ENCODE measurements at places on chromosomes 2 and 18.

DNA sequence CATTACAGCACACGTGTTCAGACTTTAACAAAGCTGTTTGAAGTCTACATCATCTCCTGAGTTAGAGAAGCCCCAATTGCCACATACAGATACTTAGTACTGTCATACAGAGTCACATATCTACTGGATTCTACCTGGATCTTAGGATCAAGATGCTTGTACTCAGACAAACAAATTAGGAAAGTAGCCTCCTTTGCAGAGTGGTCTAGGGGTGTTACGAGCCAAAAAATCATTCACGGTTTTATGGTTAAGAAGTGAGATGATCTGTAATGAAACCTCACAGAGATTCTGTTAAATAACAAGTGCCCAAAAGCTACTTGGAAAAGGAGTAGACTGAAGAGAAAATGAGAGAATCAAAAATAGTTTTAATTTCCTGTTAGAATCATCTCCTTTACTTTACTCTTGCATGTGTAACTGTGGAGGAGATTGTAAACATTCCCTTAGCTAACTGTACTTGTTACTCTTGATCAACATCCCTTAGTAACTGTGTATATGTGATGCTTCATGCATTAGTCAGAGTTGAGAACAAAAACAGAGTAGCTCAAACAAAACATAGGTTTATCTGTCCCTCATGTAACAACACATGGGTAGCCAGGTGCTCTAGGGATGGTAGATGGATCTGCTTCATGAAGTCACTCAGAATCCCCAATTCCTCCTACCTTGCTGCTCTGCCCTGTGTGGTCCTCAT, 16.4 kb upstream of the IL1RL1 start:
- DNase-seq = no peak

- no peak for DNase-seq
These were observed 14.1 kb downstream of the SLC66A3 start for GRCh38 chr2:11169333-11169732.

GRCh38 chr2:103268841-103269498, 507.1 kb downstream of the TMEM182 start:
- no peak for DNase-seq

- DNase-seq = no peak
These were observed 102.6 kb downstream of the MCFD2 start for GRCh38 chr2:46813020-46813415.

DNA sequence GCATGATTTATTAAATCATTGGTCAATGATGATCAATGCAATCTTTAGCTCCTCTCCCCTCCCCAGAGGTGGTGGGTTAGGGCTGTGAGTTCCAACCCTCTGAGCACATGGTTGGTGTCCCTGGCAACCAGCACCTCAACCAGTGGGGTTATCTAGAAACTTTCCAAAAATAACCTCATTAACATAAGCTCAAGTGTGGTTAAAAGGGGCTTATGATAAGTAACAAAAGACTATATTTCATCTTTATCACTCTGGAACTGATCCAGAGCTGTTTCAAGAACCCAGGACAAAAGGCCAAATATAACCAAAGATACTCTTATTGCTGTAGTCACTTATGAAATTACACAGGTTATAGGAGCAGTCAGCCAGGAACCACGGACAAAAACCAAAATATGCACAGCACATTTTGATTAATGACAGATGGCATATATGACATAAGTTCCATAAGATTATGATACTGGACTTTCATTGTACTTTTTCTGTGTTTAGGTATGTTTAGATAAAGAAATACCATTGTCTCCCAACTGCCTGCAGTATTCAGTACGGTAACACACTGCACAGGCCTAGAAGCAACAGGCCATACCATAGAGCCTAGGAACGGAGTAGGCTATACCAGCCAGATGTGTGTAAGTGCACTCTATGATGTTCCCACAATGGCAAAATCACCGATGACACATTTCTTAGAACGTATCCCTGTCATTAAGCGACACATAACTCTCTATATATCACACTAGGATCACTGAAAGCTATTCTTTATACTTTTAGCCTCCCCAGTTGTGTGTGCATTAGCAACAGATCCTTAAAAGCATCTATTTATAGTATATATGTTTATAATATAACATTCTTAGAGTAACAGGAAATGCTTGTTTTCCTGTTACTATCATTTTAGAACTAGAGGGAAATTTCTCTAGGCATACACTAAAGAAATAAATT, 31.9 kb downstream of the KIDINS220 start:
- DNase-seq = no peak

GRCh38 chr2:105882341-105882740, 137.6 kb downstream of the NCK2 start:
- DNase-seq = no peak

GRCh38 chr2:158463496-158464095, 6.8 kb downstream of the PKP4 start:
- DNase-seq = no peak

DNA sequence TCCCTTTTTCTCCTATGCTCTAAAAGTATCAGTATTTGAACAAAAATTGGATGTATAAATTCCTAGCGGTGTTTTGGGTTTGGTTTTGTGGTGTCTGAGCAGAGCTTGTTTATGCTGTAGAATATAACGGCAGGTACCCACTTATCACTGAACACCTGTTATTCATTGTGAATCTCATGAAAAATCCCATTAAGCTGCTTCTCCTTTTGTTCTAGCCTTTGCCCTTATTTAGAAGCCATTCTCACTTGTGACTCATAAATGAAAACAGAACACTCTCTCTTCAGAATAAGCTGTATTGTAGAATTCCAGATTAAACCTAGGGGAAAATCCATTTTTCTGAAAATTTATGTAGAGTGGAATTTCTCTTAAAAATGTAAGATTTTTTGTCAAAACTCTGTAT, 104.0 kb downstream of the PRPF40A start:
- no peak for DNase-seq

GRCh38 chr2:72770879-72771461, 54.9 kb downstream of the EXOC6B start:
- DNase-seq = peak; percentile 46

DNA sequence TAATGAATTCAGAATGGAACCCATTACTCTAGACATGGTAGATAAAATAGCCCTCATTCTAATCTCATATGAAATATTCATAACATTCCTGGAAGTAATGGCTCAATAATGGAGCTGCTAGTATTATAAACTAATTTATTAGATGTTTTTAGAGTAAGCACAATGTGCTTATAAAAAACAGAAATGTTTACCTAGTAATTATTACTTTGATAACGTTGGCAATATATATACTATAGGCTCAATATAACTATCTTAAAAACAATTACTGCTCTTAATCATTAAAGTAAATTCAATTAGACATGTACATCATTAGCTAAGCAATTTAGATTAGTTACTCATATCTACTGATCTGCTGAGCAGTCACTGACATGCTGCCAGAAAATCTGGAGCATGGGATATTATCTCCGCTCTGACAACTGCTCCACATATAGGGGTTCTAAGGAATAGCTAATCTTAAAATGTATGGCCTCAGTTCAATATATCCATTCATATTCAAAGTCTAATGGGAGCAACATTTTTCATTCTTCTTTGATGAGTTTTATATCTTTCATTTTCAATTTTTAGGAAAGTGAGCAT, 19.4 kb downstream of the PPP1R1C start:
- no peak for DNase-seq

- DNase-seq = peak; percentile 38
These were observed 190.8 kb downstream of the ARHGAP28 start for GRCh38 chr18:6920099-6920955.

- no peak for DNase-seq
These were observed 108.7 kb upstream of the RAB6C start for GRCh38 chr2:129870685-129871241.

DNA sequence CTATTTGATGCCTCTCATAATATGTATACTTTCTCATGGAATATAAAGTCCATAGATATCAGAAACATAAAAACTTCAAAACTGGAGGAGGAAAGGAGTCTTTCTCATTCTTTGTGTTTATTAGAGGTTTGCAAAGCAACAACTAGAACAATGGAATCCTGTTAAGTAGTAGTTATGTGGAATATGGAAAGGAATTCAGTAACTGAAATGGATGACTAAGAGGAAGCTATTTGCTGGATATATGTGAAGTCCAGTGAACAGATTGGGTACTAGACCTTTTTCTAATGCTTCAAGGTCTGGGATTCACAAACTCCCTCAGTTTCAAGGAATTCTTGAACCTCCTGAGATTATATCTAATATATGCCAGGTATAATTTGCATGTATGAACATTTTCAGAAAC, 353.6 kb upstream of the FANCL start:
- DNase-seq = no peak

DNA sequence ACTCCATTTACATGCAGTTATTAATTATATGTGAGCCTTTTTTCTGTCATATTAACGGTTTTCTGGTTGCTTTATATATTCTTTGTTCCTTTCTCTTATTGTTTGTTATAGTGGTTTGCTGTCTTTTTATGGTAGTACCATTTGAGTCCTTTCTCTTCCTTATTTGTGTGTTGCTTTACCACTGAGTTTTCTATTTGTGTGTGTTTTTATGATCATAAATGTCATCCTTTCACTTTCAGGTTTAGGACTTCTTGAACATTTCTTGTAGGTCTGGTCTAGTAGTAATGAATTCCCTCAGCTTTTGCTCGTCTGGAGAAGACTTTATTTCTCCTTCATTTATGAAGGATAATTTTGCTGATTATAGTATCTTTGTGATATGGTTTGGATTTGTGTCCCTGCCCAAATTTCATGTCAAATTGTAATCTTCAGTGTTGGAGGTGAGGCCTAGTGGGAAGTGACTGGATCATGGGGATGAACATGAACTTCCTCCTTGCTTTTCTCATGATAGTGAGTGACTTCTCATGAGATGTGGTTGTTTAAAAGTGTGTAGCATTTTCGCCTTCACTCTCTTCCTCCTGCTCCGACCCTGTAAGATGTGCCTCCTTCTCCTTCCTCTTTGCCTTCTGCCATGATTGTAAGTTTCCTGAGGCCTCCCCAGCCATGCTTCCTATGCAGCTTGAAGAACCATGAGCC, 11.5 kb downstream of the GCC2 start:
- DNase-seq = no peak

Measured in SHP77 (cell line).